ENCODE measurements at places on chromosomes 7 and 10.

- no peak for DNase-seq
Measured at GRCh38 chr7:20293336-20293735, 37.4 kb upstream of the ITGB8 start.

DNA sequence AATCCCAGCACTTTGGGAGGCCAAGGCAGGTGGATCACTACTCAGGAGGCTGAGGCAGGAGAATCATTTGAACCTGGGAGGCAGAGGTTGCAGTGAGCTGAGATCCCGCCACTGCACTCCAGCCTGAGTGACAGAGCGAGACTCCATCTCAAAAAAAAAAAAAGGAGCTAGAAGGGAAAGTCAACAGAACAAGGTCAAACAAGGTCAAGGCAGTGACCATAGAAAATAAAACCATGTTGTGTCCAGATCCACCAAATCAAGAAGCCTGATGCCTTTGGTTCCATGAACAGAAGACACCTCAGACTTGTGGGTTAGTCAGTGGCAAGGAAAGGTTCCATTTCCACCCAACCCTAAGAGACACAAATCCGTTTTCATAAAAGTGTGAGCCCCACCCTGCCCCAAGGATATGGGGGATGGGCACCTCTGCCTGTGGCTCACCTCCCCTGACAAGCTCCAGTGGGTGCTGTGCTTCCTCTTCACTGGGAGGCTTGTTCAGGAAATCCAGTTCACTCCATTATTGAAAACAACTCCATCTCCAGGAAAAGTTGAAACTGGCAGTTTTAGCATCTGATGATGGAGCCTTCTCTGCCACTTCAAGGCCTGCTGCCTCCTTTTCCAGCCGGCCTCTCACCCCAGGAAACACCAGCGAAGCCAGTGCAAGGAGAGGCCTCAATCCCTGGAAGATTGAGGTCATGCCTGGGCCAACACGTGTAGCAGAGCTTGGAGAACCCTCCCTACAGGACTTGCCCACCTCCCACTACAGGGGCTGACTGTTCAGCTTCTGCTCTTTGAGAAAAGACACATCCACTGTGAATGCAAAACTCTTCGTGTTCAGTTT, 152.9 kb downstream of the NRF1 start:
- no peak for DNase-seq

- DNase-seq = peak; percentile 9
Measured at GRCh38 chr7:924541-925231, 29.8 kb downstream of the ADAP1 start.

DNA sequence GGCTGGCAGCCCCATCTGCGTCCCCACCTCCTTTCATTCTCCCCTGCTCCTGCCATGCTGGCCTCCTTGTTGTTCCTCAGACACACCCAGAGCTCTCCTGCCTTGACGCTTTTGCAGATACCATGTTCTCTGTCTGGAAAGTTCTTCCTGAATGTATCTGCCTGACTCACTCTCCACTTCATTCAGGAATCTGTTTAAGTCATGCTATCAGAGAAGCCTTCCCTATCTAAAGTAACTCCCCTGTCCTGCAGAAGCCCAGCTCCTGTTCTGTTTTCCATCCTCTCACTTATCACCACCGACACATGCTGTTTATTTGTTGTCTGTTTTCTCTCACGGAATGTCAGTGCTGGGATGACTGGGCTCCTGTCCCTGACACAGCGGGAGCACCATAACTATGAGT, 82.0 kb downstream of the AFAP1L2 start:
- no peak for DNase-seq

DNA sequence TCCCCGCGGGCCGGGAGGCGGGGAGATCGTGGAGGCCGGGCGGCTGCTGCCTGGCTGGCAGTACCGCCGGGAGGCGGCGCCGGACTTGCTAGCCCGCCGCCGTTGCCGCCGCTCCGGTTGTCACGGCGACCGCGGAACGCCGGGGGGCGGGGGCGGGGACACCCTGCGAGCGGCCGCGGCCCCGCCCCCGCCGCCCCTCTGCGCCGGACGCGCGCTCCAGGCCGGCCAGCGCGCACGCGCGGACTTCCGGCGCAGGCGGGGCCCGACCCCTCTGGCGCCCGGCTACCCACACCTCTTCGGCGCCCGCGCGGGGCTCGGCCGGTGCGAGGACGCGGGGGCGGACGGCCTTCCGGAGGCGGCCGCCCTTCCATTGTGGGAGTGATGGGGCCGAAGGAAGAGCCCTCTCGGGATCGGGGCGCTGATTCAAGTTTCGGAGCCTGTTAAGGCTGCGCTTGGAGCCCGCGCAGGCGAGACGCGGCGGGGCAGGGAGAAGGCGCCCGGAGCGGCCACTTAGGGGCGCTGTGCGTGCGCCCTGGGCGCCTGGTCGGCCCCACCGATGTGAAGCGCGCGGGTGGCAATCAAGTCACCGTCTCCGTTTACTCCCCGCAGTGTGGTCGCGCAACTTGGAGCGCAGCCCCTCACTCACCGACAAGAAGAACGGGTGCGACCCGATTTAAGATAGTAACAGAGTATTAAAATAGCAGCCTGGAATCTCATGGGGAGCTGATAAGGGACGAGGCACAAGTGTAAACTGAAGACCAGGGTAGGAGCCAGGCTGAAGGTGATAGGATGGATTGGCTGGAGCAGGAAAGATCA, 449 bp upstream of the DPY19L1 start:
- peak; percentile 96 for DNase-seq

DNA sequence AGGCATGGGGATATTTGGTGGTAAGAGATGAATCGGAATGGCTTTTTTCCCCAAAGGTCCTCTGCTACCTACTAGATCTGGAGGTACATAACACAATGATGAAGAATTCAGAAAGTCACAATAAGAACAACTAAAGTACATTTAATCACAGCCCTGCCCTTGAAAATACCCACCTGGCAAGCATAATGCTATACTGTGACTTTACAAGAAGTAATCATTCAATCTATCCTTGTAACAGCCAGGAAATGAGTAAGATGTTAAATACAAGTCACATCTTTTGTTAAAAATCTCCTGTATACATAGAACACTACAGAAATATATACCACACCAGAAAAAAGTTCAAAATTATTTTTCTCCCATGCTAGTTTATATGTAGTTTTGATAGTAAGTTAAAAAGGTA, 108.3 kb upstream of the ABCB5 start:
- DNase-seq = no peak

DNA sequence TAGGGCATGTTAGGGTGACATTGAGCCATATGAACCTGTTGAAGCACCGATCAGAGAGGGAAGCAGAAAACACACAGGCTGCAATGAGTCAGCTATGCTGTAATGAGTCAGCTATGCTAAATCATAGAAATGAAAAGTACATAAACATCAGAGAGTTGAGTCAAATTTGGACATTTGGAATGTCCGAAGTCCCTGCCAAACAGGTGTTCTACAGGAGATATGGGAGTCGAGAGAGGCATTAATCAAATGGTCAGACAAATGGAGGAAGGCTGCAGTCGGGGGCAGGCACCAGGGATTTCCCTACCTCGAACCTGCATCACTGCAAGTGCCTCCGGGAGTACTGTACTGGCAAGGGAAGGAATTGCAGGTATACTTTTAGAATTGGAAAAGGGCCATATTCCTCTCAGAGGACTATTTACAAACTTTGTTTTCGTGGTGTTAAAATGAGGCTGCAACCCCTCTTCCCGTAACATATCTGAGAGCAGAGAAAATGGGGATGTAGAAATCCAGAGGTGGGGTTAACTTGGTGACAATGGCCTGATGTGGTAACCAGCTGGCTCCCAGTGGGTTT, 8.8 kb upstream of the ZC3HAV1 start:
- no peak for DNase-seq

DNA sequence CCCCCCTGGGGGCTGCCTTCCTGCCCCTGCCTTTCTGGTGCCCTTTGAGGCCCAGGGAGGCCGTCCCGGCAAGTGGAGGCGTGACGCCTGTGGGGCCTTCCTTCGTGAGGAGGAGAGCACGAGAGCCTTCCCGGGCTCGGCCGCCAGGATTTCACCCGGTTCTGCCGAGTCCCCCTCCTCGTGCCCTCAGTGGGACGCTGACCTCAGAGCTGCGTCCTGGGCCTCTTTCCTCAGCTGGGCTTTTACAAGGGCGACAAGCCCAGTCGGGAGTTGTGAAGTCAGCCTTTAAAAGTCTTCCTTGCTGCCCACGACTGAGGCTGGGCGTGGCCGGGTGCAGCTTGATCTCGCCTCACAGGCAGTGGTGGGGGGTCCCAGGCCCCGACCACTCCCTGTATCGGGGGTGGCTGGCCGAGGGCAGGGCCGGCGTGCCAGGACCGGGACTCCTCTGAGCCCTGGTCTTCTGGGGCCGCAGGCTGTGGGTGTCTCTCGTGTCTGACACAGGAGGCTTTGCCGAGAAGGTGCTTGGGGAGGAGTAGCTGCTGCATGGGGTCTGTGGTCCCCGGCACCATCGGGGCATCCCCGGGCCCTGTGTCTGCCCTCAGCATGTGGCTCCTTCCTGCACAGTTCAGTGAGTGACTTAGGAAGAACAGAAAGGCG, 41.8 kb downstream of the FAM20C start:
- no peak for DNase-seq

DNA sequence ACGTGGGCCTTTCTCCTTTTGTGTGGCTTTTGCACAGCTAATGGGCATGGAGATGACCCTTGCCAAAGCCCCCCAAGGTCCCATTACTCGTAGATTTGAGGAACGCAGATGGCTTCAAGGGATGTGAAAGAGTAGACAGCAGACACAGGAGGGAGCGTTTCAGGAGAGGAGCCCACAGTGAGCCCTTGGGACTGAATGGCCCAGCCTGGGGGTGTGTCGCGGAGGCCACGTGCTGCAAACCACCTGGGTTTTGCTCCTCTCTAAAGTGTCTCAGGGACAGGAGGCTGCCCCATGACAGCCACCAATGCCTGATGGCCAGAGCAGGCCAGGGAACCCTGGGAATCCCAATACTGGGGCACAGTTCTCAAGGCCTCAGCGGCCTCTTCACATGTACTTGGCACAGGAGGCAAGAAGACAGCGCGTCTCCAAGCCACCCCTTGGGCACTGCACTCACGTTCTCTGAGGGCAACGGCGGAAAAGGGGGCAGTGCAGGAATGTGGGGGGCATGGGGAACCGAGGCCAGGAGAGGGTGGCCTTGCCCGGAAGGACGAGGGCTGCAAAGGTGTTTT, 185.2 kb downstream of the WDR37 start:
- no peak for DNase-seq

DNA sequence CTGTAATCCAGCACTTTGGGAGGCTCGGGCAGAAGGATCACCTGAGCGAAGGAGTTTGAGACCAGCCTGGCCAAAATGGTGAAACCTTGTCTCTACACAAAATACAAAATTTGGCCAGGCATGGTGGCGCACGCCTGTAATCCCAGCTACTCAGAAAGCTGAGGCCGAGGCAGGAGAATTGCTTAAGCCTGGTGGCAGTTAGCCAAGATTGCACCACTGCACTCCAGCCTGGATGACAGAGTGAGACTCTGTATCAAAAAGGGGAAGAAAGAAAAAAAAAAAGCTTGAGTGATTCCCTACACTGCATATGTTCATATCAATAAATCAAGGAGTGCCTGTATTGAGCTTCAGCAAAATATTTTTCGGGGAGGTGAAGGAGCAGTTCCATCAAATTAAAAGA, 45.8 kb upstream of the SRRM3 start:
- no peak for DNase-seq

DNA sequence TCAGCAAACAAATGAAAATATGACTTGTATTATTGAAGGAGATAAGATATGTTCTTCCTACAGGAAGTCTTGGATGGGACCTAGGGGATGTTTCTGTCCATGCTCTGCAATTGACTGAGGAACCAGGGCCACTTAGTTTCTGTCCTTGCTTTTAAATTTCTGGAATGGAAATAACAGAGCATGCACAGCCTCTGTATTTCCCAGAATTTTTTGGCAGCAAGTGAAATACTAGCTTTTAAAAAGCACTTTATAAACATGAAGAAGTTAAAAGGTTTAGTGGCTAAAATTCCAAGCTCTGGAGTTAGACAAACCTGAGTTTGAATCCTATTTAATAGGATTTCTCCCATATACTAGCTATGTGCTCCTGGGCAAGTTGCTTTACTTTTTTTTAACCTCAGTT, 127.7 kb upstream of the FZD8 start:
- DNase-seq = no peak

DNA sequence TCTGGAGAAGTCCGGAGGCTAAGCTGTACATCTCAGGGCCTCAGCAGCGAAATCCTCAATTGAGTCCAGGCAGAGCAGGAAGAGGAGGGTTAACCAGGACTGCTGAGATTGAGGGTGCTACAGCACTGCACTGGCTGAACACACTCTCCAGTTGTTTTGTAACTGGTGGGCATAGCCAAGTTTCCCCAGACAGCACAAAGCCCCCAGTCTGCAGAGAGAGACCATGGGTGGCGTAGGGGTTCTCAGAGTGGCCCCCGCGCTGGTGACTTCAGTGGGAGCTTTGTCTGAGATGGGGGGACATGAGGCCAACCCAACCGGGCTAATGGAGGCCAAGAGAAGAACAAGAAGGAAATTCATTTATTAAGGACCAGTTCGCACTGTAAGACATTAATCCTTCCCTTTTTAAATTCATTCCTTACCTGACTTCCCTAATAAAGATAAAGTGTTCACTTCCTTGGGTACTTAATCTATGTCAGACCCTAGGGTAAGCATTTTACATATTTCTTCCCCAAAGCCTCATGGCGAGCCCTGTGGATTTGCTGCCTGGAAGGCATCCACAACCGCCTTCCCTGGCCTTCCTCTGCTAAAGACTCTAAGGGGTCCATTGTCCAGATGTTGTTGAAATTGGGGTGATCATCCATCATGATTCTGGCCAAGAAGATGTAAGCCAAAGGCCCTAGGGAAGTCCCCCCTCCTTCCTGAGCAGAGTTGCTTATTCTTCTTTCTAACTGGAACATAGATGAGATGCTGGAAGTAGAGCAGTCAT, 121.4 kb upstream of the CHST15 start:
- no peak for DNase-seq

GRCh38 chr7:154953006-154953684, 49.8 kb downstream of the PAXIP1 start:
- DNase-seq = peak; percentile 75

- DNase-seq = no peak
Measured at GRCh38 chr7:153398789-153399553, 639.4 kb downstream of the ACTR3B start.

DNA sequence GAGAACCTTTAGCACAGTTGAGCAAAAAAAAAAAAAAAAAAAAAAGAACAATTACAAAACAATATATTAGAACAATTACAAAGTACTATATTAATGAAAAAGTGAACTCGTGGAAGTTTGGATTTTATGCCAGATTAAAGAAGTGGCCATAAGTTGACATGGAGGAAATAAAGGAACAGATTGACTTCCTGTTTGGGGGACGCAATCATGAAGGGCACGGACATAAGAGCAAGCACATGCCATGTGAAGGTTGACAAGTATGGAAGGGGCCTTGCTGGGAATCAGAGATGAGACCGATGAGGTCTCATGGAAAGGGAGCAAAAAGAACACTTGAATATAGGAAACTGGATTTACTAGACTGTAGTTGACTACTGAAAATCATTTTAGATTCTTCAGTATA, 61.7 kb downstream of the ICA1 start:
- no peak for DNase-seq
